AG08395 (cell line): ENCODE measurements at places on chromosomes 5 and 9.

- DNase-seq, result peak; percentile 34
These were observed 293.8 kb downstream of the SLIT3 start for GRCh38 chr5:169006842-169007790.

DNA sequence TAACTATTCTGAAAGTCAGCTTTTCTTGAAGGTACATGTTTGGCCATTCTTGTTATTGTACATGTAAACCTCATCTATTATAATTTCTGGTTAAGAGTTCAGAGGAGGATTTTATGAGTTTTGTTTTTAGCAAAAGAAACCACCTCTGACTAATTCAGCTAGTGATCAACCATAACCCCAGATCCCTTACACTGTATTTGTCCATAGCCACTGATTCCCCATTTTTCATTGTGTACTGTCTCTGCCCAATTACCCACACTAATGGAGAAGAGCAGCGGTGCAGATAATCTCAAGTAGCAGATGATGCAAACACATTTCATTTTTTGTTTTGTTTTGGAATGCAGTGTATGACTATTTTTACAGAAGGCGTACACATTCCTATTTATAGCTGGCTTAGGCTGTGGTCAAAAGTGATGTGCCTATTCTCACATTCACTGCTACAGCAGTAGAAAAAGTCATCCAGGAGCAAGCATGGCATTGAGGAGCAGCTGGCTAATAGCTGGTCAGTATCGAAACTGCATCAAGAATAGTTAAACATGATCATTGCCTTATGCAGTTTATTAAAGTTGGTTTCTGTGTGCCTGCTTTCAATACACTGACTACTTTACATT, 988.3 kb downstream of the DTWD2 start:
- no peak for DNase-seq

- DNase-seq, result no peak
These were observed 668 bp downstream of the ETF1 start for GRCh38 chr5:138542180-138542955.

- no peak for DNase-seq
These were observed 23.4 kb downstream of the CEMIP2 start for GRCh38 chr9:71744754-71745521.

DNA sequence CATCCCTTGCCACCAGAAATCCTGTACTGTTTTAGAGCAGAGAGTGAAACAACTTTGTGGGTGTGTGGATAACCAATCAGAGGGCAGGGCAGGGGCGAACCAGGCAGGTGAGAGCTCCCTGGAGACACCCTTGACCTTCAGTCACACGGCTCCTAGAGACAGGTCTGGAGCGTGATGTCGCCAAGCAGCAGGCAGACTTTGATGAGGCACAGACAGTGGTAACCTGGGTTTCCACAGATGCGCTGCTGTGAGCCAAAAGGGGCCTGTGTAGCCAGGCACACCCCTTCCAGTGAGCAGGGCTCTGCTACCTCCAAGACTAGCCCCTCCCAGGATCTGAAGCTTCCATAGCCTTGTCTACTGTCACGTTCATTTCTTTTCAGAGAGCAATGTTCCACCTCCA, 317.8 kb upstream of the ADCY2 start:
- no peak for DNase-seq

DNA sequence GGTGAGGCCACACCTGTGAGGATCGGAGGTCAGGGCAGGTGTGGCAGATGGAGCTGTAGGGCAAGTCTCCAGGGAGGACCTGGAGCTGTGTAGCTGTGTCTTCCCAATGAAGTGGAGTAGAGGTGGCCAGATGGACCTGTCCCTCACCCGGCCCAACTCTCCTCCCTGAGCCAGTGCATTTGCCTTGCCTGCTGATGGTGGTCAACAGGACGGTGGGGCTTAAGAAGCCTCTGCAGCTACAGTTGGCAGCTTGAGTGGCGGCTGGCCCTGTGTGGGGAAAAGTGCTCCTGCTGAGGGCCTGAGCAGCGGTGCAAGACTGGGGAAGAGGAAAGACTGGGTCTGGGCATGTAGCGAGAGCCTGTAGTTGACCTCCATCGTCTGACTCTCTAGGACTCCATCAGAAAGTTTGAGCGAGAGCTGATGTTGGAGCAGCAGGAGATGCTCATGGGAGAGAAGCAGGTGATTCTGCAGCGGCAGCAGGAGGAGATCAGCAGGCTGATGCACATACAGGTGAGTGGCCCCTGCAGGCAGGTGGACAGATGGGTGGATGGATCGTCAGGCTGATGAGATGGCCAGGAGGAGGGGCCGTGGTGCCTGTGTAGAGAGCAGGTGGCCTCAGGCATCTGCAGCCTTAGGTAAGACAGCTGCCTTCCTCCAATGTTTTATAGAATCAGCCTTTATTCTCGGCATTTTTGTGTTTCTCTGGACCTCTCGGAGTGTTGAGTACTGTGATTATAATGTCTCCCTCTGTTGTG, 24.9 kb downstream of the PITX1 start:
- no peak for DNase-seq

- no peak for DNase-seq
These were observed 98.0 kb downstream of the ARL15 start for GRCh38 chr5:54212331-54212730.

GRCh38 chr5:146109379-146109778, 4.0 kb upstream of the PLAC8L1 start:
- DNase-seq, result no peak
